ENCODE measurements at places on chromosomes 2 and 18.

DNA sequence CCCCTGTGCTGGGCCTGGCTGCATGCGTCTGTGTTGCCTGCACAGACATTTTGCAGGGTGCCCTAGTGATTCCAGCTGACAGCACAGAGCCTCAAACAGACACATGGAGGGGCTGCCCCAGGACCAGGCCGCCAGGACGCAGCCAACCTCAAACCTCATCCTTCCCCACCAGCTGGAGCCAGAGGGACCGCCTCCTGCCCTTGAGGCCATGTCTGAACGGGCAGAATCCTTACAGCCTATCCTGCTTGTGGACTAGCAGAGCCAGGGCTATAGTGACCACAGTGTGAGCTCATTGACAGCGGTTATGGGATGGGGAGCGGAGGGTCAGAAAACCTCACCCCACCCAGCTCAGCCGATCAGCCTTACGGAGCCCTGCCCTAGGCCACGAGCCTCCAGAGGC, 22.4 kb downstream of the ODC1 start:
- DNase-seq = no peak

- no peak for DNase-seq
These were observed 31.9 kb upstream of the RPIA start for GRCh38 chr2:88659538-88659915.

GRCh38 chr2:189115126-189115525, 64.4 kb downstream of the COL5A2 start:
- DNase-seq = no peak

DNA sequence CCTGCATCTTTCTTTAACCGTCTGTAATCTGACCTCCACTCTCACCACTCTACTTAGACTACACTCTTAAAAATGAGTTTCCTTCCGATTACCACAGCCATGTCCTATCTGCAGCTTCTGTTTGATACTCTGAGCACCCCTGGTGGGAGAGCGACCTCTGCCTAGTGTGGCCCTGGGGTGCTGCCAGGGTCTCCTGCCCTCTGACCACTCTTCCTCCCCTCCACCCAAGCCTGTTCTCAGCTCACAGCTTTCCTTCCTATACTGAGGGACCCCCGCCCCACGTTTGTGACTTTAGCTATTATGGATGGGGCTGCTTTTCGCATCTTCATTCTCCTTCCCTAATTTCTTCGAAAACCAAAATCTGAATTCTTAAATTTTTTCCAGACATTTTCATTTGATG, 132.7 kb downstream of the KCTD1 start:
- no peak for DNase-seq

DNA sequence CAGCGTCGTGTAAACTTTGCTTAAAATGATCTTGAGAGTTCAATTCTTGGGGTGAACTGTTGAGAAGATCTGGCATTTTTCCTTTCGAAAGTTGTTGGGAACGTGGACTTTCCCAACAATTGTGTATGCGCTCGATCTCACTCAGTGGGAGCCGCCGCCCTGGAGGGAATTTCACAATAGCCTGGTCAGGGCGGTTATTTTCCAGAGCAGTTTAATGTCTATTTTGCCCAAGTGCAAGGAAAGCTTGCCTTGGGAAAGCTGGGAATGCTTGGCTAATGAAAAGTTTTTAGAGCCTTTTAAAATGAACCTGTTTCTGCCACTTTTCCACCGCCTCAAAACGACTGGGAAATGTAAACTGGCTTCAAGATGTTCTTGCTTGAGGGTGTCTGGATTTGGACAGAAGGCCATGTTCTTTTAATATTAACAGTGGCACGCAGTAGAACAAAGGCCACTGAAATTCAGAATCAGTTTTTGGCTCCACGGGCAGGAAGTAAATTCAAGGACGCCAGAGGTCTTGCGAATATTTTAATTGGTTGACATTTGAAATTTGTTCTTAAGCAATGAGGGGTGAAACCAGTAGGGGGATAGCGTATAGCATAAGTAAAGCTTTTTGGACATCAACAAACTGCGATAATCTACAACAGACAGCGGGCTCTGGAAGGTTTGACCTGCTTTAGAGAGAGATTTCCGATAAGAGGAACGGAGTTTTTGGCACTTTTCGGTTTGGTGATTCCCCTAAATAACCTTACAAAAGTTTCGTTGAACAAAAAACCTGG, 1.2 kb downstream of the CFLAR start:
- DNase-seq = no peak

GRCh38 chr2:208929139-208929864, 494.5 kb upstream of the MAP2 start:
- no peak for DNase-seq

DNA sequence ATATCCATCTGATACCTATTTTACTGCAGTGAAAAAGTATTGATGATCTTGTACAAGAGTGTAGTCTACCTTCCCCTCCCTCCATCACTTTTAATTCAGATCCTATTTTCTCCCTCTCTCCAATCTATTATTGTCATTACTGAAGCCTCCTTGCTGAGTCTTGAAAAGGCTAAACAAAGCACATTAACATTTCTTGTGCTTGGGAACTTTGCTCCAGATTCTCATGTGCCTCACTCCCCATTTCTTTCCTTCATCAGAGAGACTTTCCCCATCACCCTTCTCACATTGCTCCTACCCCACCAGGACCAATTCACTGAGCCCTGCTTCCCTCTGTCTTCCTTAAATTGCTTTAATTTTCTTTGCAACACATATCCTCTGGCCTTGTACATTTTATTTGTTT, 736.2 kb upstream of the GCFC2 start:
- no peak for DNase-seq

DNA sequence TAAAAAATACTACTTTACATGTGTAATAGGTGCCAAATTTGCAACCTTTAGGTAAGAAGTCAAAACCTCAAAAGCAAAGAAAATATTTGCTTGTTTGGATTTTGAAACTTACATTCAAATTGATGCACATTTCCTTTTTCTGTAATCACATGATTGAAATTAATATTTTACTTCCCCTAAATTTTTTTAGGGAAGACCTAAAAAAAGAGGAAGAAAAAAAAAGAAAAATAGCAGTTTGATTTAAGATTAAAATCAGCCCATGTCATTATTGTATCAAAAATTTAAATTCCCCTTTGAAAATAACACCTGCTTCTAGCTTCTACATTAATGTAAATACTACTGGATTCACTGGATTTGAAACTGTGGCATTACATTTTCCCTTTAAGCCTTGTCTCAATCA, 68.2 kb upstream of the STON1 start:
- DNase-seq = no peak

- no peak for DNase-seq
These were observed 6.0 kb downstream of the GAREM2 start for GRCh38 chr2:26178746-26179436.

DNA sequence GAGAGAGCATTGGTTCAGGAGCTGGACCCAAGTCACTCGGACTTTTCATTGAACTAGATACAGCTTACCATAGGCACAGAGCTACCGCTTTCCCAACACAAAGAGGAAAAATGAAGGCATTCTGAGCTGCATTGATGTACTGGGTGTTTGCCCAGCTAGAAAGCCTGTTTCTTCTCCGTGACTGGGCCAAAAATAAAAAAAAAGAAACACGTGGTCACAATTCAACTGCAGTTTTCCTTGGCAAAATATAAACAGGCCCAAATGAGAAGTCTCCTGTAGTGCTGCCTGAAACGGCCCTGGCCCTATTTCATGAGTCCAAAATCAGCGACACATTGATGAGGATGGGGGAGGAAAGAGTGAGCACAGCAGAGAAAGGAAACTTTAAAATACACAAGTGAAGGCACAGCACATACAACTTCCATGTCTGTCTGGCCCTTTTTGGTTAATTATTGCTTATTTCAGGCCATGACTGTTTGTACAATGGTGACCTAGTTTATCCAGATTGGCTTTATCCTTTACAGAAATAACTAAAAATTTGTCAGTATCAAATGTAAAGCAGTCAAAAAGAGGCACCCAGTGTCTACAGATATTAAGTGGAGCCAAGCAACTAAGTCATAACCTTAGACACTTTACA, 179.7 kb downstream of the ICOS start:
- DNase-seq = no peak

DNA sequence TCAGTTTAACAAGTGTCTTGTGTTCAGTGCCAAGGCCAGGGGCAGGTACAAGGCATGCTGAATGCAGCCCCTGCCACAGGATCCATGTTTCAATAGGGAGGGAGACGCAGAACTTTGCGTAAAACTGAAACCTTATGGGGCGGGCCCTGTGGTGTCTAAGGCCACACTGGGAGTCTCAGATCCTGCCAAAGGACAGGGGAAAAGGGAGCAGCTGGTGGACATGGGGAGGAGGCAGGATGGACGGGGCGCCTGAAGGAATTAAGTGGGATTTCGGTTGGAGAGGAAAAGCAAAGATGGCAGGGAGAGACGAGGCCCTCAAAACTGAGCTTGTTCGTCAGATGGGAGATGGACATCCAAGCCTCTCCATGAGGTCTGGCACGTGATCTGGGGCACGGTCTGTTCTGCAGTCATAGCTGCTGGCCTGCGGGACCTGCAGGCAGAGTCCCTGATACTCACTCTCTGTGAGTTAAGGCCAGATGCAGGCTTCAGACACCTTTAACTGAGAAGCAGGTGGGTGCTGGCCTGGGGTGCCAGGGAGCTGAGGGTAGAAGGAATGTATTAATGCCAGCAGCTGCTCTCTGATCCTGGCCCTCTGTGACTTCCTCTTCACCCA, 48.8 kb downstream of the TCF7L1 start:
- DNase-seq = no peak

DNA sequence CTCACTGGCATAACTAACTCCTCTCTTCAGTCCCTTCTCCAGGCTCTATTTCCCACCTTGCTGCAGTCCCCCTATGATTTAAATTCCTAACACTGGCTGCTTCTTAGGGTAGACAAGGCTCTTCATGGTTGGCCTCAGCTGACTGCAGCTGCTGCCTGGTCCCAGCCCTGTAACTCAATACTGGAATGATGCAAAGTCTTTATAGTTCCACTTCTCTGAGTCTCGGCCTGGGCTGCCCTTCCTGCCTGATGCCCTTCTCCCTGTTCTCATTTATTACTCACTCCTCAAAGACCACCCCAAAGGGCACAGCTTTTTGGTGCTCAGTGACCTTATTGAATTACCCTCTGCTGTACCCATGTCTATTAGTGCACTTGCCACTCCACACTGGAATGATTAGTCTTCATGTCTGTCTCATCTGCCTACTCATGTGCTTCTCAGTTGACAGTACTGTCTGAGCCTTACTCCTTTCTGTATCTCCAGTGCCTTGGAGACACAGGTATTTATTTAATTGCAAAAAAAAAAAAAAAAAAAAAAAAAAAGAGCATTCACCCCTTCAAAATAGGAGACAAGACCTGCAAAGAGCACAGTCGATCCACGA, 199.4 kb upstream of the REV1 start:
- no peak for DNase-seq

DNA sequence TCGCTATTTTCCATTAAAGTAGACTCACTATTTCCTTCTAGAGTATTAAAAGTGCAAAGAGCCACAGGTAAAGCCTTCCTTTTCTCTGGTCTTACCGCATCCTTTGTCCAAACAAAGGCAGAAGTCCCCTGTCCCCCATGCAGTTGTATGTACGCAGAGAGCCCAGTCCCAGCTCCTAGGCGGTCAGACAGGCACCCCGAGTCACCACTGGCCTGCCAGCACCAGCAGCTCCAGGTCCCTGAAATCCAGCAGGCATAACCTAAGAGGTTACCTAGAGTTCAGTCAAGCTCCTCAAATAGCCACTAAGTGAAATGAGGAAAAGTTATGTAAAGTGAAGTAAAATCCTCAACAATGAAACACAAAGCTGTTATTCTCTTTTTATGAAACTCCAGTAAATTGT, 60.4 kb upstream of the TWIST2 start:
- DNase-seq = no peak

- DNase-seq = no peak
These were observed 132.1 kb upstream of the HAAO start for GRCh38 chr2:42924418-42924886.

DNA sequence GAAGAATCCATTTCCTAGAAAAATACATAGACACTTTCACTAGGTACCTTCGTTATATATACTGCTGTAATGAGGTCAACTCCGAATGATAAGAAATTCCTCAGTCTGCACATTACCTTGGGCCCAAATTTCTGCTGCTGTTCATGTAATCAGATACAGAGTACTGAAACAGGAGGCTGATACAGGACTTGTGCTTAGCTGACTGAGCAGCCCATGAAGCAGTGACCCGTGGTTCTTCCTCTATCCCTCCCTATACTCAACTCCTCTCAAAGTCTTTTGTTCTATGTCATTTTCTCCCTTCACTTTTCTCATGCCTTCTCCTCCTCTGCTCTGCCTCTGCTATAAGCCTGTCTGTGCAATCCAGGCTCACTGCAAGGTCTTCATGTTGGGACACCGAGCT, 57.5 kb upstream of the ST8SIA5 start:
- DNase-seq = no peak

DNA sequence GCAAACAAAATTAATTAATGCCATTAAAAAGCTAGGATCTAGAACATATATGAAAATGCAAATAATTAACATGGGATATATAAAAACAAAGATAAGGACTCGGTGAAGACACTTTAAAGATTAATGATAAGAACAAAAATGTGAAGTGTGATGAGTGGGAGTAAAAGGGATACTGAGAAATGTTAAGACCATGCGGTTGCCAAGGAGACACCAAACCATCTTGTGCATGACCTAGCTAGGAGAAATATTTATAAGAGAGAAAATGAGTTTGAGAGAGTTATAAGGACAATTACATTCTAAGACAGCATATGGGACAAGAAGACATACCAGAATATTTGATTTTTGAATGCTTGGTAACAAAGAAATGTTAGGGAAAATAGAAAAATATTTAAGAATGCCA, 25.4 kb upstream of the MAP2 start:
- DNase-seq = no peak

GRCh38 chr2:43389581-43390466, 163.4 kb upstream of the ZFP36L2 start:
- no peak for DNase-seq

GRCh38 chr18:70333757-70334156, 44.9 kb downstream of the SOCS6 start:
- DNase-seq = no peak

DNA sequence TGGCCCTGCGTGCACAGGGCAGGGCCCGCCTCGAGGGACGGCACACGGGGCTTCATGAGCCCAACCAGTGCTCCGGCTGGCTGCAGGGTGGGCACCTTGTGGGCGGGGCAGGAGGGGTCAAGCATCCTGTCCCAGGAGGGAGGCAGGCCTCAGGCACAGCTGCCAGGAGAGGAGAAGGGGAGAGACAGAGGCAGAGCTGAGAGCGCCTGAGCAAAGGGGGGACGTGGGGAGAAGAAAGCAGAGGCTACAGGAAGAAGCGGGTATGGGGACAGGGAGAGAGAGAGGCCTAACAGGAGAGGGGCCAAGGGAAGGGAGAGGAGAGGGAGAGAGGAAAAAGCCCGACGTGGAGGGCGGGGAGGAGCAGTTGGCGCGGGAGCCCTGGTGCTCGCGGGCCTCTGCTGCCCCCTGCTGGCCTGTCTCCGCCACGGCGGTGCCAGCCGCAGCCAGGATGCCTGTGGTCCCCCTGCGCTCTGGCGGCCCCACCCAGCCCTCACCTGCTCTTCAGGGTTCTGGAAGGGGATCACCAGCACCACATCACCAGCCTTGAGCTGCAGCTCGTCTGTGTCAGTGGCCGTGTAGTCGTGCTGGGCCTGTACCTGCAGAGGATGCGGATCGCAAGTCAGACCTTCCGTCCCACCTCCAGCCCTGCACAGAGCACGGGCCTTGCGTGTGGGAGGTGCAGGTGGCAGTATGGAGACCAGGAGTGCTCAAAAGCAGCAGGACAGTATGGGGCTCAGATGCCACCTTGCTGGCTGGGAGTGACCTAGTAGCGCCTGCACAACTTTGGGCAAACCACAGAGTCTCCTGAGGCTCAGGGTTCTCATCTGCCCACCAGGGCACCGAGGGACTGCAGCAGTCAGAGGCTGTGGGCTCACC, 56.8 kb downstream of the BIN1 start:
- DNase-seq = peak; percentile 77

Measured in GM18507 (cell line).